ENCODE measurements at places on chromosomes 13 and 19.

DNA sequence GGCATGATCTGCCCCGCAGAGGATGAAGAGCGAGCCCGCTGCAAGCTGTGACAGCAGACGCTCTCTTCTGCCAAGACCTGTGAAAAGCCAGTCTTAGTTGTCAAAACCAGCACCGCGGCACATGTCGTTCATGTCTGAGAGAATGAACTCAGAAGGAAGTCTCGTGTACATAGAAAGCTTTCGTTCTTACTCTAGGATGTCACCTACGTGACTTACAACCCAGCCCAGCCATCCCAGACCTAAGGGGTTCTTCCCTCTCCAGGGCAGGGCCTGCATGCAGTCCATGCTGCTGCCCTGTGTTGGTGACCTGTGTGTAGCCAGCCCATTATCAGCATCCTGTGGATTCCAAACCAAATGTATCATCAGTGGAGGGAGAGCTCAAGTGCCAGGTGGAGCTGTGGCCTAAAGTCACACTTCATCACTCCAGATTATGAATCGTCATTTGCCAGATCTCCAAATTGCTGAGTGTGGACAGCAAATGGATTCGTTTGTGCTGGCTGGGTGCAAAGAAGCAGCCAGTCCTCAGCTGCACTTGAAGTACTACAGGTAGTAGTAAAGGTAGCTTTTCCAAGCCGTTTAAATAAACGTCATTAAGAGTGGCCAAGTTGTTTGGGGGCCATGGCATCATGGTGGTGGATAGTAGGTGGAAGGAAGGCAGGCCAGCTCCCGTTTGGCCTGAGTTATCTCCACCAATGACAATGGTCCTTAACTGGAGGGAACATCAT is 73.9 kb upstream of the GPR183 start:
- no peak for DNase-seq

DNA sequence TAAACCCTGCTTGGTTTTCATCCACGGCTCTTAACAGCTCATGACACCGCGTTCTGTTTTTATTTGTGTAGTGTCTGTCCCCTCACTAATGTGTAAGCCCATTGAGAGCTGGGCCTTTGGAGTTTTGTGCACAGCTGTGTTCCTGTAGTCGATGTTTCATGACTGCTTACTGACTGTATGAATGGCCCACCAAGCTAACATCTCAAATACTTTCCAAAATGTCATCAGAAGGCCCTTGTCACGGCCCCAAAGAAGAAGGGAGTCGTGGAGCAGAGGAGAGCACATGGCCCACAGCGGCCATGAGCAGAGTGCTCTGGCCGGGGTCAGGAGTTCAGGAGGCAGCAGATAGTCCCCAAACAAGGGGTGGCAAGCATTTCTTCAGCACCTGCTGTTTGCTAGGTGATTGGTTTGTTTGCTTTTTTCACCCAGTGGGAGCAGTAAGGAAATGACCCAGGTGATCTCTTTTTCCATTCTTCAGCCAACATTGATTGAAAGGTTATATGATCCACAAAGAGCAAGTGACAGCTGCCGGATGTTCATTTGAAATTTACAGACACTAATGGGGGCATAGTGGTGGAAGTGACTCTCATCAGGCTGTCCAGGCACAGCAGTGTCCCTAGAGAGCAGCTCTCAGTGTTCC is 315.2 kb downstream of the ATP8A2 start:
- DNase-seq: peak; percentile 38

GRCh38 chr19:14494411-14494810 is 1.5 kb downstream of the GIPC1 start:
- no peak for DNase-seq

- DNase-seq: no peak
Observed at GRCh38 chr19:4042731-4043082, 24.0 kb downstream of the ZBTB7A start.

GRCh38 chr19:47623151-47623920 is 14.4 kb downstream of the BICRA start:
- DNase-seq: no peak

GRCh38 chr13:60627071-60627686 is 230.2 kb downstream of the TDRD3 start:
- no peak for DNase-seq

DNA sequence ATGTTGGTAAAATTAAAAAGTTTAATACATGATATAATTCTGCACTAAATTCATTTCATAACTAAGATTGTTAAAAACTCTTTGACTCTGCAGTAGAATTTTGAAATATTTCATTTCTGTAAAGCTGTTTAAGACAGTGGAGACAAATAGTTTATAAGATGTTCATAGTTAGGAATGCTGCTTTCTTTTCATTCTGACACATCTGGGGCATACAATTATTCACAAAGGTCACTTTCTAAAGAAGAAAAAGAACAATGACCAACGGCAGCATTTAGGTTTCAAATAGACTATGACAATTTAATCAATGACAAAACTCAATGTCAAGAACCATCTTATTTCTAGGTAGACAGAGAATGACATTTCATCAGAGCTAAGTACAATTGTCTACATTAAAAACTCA is 1422.1 kb downstream of the PCDH9 start:
- DNase-seq: no peak

DNA sequence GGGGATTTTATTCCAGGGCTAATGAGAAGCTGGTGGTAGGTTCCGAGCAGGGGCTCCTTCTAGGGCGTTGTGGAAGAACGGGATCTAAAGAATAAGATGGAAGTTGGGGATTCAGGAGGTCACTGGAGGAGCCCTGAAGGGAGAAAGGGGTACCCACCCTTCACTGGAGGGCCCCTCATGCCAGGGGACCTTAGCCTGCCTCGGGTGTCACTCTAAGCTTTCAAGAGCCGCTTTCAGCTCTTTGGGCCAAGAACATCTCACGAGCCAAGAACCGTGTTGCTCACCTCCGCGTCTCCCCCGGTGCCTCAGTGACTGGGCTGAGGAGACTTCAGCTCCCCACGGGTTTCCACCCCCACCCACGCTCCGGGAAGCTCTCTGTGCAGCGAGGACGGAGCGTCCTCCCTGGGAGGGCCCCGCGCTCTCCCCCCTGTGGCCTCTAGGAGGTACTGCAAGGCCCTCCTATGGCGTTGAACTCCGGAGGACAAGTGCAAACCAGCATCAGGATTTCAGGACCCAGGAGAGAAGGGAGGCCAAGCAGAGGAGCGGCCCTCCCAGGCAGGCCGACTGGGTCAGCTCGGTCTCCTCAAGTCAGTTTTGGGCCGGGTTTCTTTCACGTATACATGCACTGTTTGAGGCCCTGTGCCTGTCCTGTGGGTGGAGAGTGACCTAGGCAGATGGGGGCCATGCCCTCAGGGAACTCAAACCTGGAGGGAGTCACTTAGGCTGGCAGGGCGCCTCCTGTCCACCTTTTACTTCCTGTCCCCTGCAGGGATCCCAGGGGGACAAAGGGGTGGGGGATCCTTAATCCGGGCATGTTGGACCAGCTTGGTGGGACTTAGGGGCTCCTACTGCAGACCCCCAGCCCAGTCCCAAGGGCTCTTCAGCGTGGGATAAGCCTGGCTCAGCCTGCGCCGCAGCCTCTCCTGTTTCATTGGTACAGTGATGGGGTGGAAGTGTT is 5.1 kb upstream of the KRTDAP start:
- DNase-seq: peak; percentile 21

- DNase-seq: no peak
Observed at GRCh38 chr13:44040070-44040817, 160.5 kb downstream of the LACC1 start.

GRCh38 chr19:29590278-29590677 is 15.8 kb upstream of the POP4 start:
- peak; percentile 5 for DNase-seq

DNA sequence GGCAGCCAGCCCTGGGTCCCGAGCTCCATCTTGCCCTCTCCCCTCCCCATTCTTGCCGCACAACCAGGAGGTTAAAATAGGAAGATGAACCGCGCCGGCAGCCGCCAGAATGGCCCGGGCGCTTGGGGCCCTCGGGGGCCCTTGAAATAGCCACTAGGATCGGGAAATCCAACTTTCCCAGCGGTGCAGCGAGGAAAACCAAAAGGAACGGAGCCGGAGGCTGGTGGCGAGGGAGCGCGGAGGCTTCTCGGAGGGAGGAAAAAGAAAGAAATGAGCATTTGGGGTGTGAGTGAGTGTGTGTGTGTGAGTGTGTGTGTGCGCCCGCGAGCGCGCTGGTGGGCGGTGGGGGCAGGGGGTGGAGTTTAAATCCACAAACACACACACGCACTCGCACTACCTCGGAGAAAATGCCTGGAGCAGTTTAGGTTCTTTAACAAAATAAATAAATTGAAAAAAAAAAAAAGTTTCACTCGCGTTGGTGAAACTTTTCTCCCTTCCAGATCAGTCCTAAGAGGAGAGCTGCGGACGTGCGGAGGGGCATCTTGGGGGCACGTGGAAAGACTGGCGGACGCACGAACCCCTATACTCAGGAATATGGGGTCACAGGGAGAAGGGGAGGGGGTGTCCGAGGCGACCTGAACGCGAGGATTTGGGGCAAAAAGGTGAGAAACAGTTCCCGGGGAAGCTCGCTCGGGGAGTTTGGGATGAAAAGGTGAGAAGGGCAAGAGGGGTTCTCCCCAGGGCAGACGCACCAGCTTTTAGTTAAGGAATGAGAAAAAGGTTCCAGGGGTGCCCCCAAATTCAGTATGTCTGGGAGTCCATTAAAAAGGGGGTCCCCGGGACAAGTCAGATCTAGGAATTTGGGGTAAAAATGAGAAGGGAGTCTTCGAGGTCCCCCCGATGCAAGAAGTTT is 1.3 kb downstream of the RFX2 start:
- DNase-seq: peak; percentile 45

GRCh38 chr13:85411591-85411990 is 387.6 kb downstream of the SLITRK6 start:
- DNase-seq: no peak

- DNase-seq: no peak
Observed at GRCh38 chr13:98476538-98476966, 100.4 kb downstream of the STK24 start.
